Liver (tissue), 10 donors: ENCODE measurements at places on chromosomes 3 and 15. TPM values are rescaled to one million over a fixed set of nuclear protein-coding genes. Genes with fewer than 3 reads are reported as not detected.

GRCh38 chr3:183494341-183494740 is 61.2 kb downstream of the KLHL6 start:
- DNase-seq, result no peak

DNA sequence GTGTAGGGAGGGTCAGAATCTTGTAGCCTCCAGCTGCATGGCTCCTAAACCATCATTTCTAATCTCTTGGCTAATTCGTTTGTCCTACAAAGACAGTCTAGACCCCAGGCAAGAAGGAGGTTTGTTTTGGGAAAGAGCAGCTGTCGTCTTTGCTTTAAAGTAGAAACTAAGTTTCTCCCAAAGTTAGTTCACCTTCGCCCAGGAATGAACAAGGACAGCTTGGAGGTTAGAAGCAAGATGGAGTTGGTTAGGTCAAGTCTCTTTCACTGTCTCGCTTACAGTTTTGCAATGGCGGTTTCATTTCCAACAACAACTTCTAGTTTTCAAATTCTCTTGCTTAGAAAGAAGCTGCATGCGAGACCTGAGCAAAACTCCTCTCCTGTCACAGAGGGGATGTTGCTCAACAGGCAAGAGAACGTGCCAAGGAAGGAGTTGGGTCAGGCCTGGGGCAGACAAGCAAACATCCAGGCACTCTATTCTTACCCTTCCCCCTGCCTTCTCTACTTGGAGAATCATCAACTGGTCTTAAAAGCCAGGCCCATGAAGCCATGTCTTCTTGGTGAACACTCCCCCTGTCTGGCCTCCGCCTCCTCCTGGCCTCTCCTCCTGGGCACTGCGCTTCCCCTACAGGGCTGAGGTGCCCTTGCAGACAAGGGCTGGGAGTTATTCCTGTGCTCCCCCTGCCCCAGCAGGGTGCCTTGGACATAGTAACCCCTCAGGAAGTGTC is 57.6 kb downstream of the TMEM44 start:
- DNase-seq, result no peak

DNA sequence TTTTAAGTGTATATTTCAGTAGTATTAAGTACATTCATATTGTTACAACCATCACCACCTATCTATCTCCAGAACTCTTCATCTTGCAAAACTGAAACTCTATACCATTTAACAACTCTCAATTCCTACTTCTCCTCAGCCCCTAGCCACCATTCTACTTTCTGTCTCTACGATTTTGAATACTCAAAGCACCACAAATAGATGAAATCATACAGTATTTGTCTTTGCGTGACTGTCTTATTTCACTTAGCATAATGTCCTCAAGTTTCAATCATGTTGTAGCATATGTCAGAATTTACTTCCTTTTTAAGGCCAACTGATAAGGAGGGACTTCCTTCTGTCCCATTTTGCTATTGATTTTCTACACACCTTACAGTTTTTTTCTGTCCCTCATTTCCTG is 593.3 kb downstream of the FHIT start:
- no peak for DNase-seq

DNA sequence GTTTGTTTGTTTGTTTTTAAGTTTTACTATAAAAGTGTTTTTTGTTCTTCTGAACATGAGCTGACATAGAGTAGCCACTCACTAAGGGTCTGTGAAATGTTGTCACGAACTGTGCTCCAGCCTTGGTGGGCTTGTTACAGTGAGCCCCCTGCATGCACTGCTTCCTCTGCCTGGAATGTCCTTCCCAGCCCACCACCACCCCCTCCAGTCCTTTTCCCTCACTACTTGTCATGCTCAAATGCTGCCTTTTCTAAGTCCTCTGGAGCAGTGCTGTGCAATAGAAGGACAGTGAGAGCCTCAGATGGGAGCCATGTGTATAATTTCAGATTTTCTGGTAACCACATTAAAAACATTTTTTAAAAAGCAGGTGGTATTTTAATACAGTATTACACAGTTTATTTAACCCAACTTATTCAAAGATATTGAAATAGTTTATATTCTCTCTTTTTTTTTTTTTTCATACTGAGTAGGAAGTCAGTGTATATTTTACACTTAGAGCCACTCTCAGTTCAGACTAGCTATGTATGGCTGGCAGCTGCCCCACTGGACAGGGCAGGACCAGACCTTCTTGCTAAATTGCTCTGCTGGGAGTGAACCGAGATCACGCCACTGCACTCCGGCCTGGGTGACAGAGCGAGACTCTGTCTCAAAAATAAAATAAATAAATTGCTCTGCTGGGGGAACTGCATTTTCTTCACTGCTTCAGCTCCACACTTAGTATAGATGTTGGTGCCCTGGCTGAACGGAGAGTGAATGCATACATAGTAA is 26.9 kb downstream of the MKRN2OS start:
- no peak for DNase-seq

DNA sequence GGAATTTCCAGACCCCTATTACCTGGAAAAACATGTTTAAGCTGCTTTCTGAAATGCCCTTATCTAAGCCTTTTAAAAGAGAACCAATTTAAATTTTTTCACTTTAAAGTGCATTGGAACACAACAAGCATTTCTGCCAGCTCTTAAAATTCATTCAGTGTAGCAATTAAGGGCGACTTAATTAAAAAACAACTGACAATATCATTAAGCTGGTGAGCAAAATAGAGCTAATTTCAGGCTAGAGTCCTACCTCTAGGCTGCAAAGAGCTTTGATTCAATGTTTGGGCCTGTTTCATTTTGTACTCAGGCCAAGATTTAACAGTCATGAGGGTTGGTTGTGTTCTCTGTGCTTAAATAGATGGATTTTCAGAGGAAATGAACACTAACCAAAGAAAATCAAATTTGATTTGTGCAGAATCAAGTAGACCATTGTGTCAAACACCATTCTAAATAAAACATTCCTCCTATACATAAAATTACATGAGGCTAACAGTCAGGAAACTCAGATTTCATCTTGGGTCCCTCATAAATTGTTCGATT is 114.6 kb downstream of the TMEM108 start:
- no peak for DNase-seq

- DNase-seq, result no peak
Observed at GRCh38 chr3:212432-212831, 15.9 kb downstream of the CHL1 start.

DNA sequence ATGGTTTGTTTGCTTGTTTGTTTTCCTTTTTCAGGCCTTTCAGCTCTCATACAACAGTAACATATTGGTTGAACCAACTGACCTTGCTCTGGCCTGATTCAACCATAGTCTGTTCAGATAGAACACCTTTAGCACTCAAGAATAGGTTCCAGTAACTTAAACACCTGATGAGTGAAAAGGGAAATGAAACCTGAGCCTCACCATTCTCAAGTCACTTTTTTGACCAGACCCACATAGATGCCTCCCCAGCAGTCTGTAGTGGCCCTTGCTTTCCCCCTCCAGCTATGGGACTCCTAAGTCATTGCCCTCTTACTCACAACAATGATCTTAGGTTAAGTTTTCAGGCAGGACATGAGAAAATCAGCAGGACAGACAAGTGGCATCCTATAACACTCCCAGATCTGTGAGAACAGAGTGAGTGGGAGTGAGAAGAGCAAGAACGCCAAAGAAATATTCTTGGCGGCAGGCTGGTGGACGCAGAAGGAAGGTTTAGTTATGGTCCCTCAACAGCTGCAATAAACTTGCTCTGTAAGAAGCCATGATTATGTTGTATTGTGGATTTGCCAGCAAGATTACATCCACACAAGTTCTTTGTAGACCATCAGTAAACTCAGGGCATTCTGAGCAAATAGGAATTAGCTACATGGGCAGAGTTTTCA is 367.5 kb downstream of the MECOM start:
- no peak for DNase-seq

DNA sequence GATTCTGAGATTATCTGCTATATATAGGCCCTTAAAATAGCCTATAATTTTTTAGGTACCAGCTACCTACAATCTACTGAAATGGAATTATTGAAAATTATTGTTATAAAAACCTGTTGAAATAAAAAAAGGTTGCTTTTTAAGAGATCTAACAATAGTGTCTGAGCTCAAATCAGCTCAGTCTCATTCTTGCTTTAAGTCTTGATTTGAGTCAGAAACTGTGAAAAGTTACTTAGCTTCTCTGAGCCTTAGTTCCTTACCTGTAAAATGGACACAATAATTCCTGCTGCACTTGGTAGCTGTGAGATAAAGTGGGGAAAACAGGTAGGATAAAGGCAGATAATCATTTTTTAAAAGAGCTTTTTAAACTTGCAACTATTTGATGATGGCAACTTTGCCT is 118.8 kb upstream of the UBE2E2 start:
- no peak for DNase-seq

DNA sequence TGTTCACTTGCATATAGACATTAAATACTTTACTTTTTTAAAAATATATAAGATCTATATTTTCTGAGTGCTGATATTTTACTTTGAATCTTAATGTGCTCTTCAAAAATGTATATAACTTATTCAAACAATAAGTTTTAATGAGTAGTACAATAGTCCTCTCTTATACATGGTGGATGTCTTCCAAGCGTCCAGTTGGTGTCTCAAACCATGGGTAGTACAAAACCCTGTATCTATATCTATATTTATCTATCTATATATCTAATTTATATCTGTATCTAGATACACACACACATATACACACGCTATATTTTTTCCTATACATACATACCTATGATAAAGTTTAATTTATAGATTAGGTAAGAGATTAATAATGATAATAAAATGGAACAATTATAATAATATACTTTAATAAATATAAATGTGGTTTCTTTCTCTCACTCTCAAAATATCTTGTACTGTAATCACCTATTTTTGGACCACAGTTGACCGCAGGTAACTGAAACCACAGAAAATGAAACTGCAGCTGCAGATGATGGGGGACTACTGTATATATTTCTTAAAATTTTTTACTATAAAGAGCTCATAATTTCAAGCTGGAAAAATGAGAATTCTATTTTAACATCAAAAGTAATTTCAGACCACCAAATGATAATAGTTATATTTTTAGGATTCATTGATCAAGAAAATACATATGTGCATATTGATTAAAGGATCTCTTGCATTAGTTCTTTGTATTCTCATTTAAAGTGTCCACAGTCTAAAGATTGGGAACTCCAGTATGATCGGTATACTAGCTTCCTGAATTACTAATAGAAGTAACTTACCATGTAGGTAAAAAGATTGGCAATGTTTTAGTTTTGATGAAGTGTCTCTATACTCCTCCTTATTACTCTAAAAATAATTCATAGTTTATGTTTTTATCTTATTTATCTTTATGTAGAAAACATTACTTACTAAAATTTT is 215.1 kb upstream of the MLF1 start:
- DNase-seq, result no peak

DNA sequence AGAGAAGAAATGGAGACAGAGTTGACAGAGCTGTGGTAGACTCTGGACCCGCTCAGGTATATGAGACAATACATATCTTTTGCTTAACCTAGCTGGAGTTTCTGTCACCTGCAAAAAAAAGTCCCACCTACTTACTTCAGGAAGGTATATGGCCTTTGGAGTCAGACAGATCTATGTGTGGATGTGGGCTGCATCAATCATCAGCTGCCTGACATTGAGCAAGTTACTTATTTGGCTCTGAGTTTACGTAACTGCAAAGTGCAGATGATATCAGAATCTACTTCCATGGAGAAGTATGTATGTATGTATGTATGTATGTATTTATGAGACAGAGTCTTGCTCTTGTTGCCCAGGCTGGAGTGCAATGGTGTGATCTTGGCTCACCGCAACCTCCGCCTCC is 124.3 kb downstream of the MYLK start:
- DNase-seq, result no peak

DNA sequence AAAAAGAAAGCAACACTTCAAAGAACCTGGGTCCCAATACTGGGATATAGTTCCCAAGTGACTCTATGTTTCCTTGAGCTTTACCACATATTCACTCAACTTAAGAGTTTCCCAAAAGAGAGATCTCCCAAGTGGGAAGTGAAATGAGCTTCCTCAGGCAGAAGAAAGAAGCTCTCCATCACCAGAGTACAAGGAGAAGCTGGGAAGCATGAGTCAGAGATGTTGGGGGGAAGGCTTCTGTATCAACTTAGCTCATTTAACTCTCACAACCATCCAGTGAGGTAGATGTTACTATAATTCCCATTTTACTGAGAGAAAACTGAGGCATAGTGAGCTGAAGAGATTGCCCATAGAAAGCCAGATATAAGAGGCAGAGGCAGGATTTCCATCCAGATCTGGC is 47.0 kb upstream of the TRIM42 start:
- no peak for DNase-seq

DNA sequence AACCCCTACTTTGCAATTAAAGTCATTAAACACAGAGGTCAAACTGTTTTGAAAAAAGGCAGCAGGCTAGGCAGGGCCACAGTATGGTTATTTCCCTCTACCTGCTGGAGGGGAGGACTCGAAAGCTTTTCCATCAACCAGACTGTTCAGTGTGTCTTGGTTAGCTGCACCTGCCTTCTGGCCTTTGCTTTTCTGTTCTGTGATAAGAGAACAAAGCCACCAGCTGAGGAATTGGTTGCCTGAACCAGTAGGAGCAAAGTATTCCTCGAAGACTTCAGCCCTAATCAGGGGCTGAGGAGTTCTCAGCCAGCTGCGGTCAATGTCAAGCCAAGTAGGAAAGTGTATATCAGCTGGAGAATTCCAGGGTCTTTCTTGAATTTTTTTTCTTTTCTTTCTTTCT is 132.5 kb downstream of the SOX2 start:
- no peak for DNase-seq

GRCh38 chr15:80404761-80405553 is 775 bp downstream of the ARNT2 start:
- no peak for DNase-seq

The REC114 gene
- total RNA-seq, result not detected

The TMEM207 gene
- total RNA-seq, result not detected

The NR1I2 gene
- total RNA-seq, result 121 TPM

The FOXL2NB gene
- total RNA-seq, result not detected

The MNS1 gene
- 1.3 TPM for total RNA-seq

The IL17RE gene
- 1.1 TPM for total RNA-seq

The APOD gene
- total RNA-seq, result 0.33 TPM

The RLBP1 gene
- not detected for total RNA-seq
